ENCODE measurements at places on chromosomes 11 and 22.

DNA sequence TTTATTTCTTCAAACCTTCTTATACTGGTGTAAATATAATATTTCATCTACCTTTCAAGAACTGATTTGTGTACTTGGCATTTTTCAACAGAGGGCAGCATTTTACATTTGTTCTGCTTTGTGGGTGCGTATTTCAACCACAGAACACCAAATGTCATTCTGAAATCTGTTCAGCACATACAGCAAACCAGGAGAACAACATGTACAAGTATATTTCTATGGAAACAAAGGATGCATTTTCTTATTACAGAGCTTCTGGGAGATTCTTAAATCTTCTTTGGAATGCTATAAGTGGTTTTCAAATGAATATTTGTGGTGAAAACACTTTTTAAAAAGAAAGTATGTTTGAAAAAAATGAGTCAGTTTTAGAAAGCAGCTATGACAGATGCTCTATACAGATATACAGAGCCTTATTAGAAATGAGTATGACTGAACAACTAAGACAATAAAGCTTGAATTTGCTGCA, 946.0 kb downstream of the FAM181B start:
- no peak for DNase-seq

DNA sequence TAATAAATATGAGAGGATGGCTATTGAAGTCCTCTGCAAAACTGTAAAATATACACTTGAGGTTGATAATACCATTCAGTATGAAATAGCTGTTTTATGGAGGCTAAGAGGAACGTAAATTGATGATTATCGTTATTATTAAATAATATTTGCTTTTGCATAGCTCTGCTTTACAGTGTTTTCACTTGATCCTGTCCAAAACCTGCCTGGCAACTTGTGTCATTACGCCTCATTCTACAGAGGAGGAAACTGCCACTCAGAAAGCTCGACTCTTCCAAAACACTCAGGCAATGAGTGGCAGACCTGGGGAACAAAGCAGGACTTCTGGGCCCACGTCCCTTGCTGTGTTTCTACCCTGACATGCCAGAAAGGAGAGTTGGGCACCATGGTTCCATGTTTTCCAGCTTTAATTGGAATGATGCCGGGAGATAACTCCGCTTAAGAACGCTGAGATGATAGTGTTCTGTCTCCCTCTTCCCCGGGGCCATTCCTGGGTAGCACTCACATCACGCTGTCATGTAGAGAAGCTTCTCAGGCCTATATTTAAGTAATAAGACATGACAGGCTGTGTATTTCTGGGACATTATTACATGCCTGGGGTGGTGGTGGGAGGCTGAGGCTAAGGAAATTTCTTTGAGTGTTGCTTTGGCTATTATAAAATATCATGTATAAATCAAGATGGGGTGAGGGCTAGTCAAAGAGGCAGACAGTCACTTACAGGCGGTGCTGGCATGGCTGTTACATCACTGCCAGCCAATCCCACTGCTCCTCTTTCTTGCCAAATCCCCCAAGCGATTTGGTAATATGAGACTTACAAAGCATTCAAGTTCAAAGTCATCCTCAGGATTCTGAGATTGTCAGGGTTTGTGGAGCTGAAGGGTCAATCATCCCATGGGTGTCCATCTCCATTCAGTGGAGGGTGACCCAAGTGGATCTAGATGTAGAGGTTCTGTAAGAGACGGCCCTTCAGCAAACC, 501.7 kb downstream of the INSC start:
- no peak for DNase-seq

DNA sequence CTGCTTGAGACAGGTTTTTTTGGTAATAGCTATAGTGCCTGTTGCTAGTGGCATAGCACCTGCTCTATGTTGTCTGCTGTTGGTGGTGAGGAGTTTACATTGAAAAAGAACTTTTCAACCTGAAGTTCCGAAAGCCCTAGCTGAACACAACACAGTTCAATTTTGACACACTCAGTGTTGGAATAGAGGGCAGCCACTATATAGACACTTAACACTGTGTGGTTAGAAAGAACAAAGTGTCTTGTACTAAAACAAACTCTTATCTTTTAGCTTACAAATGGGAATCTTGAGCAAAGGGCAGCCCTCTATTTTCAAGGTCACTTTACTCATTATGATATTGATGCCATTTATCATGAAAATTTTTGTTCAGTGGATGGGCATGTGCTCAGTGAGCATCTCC, 18.4 kb downstream of the TBCEL start:
- no peak for DNase-seq

GRCh38 chr11:64276653-64277431, 7.6 kb downstream of the BAD start:
- no peak for DNase-seq

DNA sequence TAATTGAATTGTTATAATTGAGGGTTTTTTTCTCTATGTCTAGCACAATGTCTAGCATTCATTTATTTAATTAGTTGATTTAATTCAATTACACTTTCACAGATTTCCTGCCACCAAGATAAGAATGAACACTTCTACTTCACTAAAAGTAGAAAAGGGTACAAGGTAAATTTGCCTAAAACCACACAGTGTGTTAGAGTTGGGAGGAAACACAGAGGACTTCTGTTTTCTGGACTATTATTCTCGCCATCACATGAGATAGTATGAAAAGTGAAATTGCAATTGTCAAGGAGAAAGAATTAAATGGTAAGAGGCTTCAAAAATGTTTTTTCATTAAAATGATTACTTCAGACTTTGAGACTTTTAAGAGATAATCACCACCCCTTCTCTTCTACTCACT, 109.5 kb downstream of the ETS1 start:
- no peak for DNase-seq

- peak; percentile 95 for DNase-seq
Observed at GRCh38 chr22:35376728-35377472, 4.0 kb upstream of the HMOX1 start.

DNA sequence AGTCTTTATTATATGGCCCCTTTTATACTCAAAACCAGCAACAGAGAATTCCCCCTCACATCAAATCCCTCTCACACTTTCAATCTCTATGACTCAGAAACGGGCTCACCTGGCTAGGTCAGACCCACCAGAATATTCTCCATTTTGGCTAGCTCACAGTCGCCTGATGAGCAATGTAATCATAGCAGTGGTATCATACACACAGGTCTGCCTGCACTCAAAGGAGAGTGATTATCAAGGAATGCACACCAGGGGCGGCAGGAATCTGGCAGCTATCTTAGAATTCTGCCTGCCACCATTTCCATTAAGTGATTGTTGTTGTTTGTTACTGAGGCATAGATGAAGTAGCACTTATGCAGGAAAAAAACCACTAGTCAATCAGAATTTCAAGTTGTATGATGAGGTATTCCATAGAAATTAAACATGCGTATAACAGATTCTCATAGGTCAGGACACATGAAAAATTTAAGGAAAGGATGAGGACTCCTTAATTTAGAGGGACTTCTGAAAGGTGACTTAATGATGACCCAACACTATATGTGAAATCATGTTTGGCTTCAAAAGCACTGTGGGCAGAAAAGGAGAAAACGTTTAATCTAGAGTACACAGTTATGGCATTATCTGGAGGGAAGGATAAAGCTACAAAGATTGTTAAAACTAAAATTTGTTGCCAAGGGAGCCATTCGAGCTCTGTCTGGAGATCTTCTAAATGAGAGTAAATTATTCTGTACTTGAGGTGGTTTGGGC, 185.8 kb upstream of the DDI1 start:
- no peak for DNase-seq

GRCh38 chr22:41222846-41223507, 17.8 kb downstream of the CHADL start:
- DNase-seq = no peak

DNA sequence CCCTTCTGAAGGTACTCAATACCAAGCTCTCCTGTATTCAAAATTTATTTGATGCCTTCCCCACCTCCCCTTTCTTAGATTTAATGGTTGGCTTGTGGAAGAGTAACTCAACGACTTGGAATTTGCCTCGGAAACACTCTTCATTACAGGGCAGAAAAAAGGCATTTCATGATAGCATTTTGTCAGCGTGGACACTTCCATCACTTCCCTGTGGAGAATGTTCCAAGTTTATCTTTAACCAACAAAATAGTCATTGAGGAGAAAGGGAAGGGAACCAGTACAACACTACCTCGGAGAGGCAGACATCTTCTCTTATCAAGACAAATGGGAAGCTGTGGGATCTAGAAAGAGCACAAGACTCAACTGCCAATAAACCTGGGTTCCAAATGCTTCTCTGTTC, 177.2 kb upstream of the MTMR2 start:
- DNase-seq = peak; percentile 74

DNA sequence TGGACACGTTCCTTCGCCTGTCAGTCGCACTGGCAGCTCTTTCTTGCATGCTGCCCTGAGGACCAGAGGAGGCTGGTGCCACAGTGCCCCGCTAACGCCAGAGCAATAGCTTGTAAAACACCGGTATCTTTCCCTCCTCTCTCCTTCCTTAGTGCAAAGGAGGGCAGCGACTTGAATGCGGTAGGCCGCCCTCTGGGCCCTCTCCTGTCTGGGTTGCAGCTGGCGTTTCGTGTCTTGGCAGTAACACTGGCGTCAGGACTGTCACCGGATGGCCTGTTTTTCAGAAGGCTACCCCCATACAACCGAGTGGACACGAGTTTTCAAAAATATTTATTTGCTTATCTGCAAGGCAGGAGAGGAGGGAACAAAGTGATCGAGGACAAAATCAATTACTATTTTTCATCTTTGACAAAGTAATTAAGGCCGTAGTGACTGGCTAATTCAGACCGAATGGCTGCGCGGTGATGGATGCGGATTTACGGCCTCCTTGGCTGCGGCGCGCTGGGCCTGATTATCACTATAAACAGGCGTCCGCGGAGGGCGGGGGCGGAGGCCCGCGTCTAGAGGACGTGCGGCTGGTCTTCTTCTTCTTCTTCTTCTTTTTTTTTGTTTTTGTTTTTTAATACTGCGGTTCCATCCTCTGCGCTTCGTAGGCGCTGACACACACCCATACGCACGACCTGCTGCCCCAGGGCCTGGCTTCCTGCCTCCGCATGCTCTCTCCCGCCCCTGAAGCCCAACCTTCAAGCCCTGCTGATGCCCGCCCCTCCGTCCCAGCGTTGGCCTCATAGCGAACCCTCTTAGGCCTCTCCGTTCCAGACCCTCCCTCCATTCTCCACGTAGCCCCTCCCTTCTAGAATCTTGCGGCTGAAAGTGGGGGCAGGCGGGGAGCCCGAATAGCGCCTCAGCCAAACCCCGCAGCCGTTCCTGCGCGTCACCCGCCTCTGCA, 2.9 kb upstream of the SLC6A5 start:
- no peak for DNase-seq

- no peak for DNase-seq
Observed at GRCh38 chr22:35677460-35678187, 29.4 kb downstream of the APOL6 start.

GRCh38 chr11:4065601-4066377, 28.8 kb upstream of the RRM1 start:
- DNase-seq = no peak

DNA sequence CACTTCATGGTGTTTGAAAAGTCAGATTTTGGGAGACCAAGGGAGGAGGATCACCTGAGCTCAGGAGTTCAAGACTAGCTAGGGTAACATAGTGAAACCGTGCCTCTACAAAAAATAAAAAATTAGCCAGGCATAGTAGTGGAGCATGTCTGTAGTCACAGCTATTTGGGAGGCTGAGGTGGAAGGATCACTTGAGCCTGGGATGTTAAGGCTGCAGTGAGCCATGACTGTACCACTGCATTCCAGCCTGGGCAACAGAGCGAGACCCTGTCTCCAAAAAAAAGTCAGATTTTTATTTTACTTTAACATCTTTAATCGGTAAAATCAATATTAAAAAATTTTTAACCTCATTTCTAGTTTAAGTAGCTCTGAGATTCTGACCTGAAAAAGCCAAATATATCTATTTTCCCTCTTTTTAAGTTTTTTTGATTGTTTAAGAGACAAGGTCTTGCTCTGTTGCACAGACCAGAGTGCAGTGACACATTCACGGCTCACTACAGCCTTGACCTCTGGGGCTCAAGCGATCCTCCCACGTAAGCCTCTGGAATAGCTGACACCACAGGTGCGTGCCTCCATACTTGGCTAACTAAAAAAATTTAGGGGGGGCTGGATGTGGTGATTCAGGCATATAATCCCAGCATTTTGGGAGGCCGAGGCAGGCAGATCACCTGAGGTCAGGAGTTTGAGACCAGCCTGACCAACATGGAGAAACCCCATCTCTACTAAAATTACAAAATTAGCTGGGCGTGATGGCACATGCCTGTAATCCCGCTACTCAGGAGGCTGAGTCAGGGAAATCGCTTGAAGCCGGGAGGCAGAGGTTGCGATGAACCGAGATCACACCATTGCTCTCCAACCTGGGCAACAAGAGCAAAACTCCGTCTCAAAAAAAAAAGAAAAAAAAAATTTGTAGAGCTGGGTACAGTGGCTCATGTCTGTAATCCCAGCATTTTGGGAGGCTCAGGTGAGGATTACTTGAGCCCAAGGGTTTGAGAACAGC, 48.4 kb downstream of the SFI1 start:
- peak; percentile 92 for DNase-seq

- DNase-seq = peak; percentile 29
Observed at GRCh38 chr11:13465909-13466371, 2.9 kb upstream of the BTBD10 start.

GRCh38 chr11:26867286-26867685, 126.6 kb upstream of the FIBIN start:
- no peak for DNase-seq

- DNase-seq = no peak
Observed at GRCh38 chr11:8097062-8097461, 16.1 kb downstream of the TUB start.

GRCh38 chr11:114366331-114367243, 33.7 kb downstream of the C11orf71 start:
- peak; percentile 93 for DNase-seq

- DNase-seq = no peak
Observed at GRCh38 chr22:31278626-31279326, 13.5 kb downstream of the PIK3IP1 start.

DNA sequence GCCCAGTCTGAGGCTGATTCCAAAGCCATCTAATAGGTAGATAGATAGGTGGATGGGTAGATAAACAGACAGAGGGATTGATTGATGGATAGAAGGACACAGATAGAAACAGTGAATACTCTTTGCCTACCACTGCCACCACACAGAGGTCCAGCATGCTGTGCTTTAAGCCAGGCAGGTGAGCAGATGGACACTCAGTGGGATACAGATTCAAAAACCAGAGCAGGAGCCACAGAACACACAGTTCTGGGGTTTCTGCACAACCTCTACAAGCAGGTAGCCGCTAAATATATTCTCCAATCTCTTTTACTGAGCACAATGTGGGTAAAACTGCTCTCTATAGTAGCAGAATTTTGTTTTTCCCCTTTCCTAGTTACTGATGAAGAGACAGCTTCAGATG, 20.5 kb upstream of the JHY start:
- no peak for DNase-seq

GRCh38 chr11:88288560-88288959, 49.0 kb downstream of the CTSC start:
- DNase-seq = no peak

- DNase-seq = peak; percentile 91
Observed at GRCh38 chr22:29267858-29268510, at the start of the genes EWSR1 and RHBDD3. TSS of gene EWSR1 (plus strand) at chr22:29268268. CDS start at chr22:29268337, 69 bp downstream. TSS of gene RHBDD3 (minus strand) at chr22:29267981. CDS start at chr22:29265626, 2,355 bp downstream.

GRCh38 chr11:80473562-80473961, 1032.7 kb upstream of the TENM4 start:
- no peak for DNase-seq

- no peak for DNase-seq
Observed at GRCh38 chr11:110435780-110436717, 6.3 kb downstream of the FDX1 start.
